Esophagus mucosa (tissue), 1 donor: ENCODE measurements at places on chromosomes 7 and 10. TPM values are rescaled to one million over a fixed set of nuclear protein-coding genes. Genes with fewer than 3 reads are reported as not detected.

The PTF1A gene
- total RNA-seq: not detected

The OR6V1 gene
- not detected for total RNA-seq

The CYCS gene
- total RNA-seq: 146 TPM

The OR2A1 gene
- not detected for total RNA-seq

The NODAL gene
- total RNA-seq: 0.48 TPM

The CUBN gene
- 0.12 TPM for total RNA-seq

The LDB3 gene
- 0.56 TPM for total RNA-seq

The DMTF1 gene
- 26.3 TPM for total RNA-seq

The PDE6C gene
- not detected for total RNA-seq

The PON3 gene
- total RNA-seq: 2.0 TPM

The PPP1R9A gene
- total RNA-seq: 0.36 TPM

The TACR2 gene
- 1.2 TPM for total RNA-seq
